CMK (cell line): ENCODE measurements at places on chromosomes 12 and 14.

GRCh38 chr12:52800259-52800917 lies 4.5 kb upstream of the KRT3 start:
- no peak for DNase-seq

- no peak for DNase-seq
Measured at GRCh38 chr12:94304566-94305061, 155.1 kb downstream of the CEP83 start.

GRCh38 chr12:69988481-69989321 lies 163.7 kb downstream of the MYRFL start:
- DNase-seq, result no peak

DNA sequence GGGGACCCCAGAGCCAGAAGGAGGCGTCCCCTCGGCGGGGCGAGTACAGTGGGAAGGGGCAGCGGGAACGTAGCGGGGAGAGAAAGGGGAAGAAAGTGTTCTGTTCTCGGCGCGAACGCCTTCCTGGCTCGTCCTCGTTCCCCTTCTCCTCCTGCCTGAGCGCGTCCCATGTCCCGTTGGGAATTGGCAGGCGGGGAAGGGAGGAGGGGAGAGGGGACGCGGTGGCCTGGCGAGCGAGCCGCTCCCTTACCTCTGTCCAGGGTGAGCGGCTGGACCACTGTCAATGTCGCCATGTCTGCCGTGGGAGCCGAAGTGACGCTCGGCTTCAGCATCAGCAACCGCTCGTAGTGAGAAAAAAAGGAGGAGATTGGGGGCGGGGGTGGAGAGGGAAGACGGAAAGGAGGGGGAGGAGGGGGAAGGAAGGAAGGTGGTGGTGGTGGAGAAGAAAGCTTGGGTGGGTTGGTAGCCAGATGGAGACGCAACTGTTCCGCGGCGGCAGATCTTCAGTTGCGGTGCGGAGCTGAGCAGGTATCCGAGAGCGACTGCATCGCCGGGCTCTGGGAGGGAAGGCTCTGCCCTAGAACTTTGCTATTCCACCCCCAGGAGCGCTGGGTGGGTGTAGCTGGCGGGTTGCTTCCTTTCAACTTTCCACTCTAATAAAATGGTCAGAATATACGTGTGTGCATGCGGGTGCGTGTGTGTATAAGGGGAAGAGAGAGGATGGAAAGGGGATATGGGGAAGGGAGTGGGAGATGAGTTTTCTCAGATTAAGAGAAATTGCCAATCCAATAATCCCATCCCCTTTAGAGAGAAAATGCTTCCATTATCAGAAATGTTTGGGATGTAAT lies at the start of gene LIN7A:
LIN7A (minus strand) TSS at position 544 of the 848 bp plus-strand sequence; CDS start at position 332, 212 bp downstream.
- no peak for DNase-seq

- DNase-seq, result no peak
Measured at GRCh38 chr14:94386085-94387031, 2.0 kb downstream of the SERPINA1 start.

DNA sequence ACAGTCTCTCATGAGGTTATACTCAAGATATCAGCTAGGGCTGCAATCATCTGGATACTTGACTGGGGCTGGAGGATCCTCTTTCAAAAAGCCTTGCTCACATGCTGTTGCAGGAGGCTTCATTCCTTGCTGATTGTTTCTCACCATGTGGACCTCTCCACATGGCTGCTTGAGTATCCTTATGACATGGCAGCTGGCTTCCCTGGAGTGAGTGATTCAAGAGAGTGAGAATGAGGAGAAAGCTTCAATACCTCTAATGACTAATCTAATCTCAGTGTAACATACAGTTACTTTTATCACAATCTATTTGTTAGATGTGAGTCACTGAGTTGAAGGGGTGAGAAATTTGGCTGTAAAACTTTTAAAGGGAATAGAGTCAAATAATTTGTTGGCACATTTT lies 14.4 kb upstream of the SDR39U1 start:
- DNase-seq, result no peak

- DNase-seq, result no peak
Measured at GRCh38 chr12:22116376-22116775, 70.4 kb downstream of the CMAS start.

DNA sequence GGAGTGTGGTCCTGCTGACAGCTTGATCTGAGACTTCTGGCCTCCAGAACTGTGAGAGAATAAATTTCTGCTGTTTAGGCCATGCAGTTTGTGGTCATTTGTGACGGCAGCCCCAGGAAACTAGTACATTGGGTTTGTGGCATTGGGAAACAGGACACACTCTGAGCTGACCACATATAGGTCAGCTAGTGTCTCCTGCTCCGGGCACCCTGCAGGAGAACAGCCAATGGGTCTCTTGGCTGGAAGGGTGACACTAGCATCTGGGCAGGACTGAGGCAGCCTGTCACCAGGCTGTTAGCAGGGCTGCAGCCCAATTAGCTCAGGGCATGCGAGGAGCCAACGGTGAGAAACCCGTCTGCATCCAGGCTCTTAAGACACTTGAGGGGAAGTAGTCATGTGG lies 83.2 kb downstream of the PITPNM2 start:
- DNase-seq, result no peak

GRCh38 chr12:90924406-90924805 lies 30.6 kb downstream of the CCER1 start:
- DNase-seq, result no peak

GRCh38 chr12:77728018-77728417 lies 102.7 kb upstream of the NAV3 start:
- DNase-seq, result no peak

GRCh38 chr12:131363393-131363792 lies 347.5 kb upstream of the SFSWAP start:
- DNase-seq, result no peak

DNA sequence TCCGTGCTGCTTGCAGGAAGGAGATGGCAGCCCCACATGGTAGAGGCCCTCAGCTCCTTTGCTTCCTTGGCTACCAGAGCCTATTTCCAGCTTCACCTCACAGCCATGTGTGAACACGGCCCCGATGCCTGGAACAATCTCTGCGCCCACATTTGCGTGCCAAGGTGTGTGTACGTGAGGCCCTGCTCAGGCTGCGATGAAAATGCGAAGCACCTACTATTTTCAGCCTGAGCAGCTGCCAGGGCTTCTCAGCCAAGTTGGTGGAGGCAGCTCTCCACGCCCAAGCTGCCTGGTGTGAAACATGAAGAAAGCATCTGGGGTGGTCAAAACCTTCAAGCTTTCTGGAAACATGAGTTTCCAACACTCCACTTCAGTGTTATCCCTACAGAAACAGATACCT lies 177.8 kb upstream of the EGLN3 start:
- DNase-seq, result no peak

GRCh38 chr12:650983-651382 lies 12.3 kb downstream of the NINJ2 start:
- no peak for DNase-seq

DNA sequence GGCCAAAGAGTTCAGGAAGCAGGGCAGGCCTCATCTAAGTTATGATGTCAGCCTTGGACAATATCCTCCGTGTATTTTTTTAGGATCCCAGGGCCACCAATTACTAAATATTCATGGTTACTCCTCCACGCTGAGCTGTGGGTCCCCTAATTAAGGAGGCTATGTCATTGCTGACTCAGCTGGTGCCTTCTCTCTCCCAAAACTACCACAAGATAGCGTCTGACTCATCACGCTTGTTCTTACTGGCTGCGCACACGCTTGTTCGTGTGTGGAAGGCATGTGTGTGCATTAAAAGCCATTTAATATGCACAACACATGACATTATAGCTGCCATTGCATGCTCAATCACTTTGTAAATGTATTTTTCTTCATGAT lies 78.3 kb downstream of the GSC start:
- no peak for DNase-seq

DNA sequence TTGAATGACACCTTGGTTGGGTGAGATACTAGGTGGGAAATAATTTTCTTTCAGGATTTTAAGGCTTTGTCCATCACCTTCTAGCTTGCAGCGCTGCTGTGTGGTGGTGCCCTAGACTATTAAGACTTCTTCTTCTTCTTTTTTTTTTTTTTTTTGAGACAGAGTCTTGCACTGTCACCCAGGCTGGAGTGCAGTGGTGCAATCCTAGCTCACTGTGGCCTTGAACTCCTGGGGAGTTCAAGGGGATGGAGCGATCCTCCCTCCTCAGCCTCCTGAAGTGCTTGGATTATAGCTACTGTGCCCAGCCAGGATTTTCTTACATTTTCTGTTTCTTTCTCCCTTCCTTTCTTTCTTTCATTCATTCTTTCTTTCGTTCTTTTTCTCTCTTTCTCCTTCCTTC lies 10.3 kb upstream of the MTA1 start:
- DNase-seq, result no peak

DNA sequence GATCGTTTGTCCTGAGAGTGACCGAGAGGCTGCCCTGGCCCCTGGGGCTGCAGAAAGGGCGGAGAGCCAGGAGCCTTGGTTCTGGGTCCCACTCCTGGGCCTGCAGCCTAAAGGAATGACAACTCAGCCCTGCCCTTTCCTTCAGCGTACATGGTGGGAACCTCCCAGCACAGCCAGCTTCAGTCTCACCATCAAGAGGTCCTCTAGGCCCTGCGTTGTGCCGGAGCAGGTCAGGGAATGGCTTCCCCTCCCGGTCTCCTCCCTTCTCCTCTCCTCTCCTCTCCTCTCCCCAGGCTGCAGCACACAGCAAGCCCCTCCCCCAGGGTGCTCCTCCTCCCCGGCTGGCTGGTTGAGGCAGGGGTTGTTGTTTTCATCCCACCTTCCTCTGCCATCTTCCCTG lies 44.6 kb upstream of the TUNAR start:
- no peak for DNase-seq

DNA sequence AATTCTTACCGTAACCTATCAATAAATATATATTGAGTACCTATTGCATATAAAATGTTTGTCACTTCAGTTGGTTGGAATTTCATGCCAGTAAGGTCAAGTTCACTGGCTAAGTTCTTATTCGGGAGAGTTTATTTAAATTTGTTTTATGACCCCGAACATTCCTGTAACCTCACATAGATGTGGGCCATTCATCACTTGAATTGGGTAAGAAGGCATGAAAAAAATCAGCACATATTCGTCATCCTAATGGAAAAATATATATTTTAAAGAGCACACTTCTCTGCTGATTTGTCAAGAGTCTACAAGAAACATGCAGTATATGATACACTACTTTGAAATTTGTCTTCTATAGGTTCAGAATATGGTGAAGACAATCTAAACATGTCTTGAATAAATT lies 263.4 kb downstream of the CCDC91 start:
- DNase-seq, result no peak

DNA sequence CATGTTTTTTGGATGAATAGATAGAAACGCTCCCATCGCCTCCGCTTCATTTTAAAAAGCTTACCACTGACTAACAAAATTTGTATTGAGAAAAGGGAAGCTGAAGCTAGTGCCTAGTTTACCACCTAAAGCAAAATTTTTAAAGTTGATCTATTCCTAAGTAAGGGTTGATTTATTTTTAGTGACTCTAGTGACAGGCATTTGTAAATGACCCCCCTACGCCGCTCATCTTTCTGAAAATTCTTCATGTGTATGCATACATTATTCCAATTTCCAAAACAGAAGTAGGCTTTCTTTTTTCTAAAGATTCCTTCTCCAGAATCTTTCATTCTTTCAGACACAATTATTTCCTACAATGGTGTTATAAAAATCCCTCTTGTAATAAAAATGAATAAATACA lies 5.4 kb downstream of the HMGA2 start:
- DNase-seq, result no peak

DNA sequence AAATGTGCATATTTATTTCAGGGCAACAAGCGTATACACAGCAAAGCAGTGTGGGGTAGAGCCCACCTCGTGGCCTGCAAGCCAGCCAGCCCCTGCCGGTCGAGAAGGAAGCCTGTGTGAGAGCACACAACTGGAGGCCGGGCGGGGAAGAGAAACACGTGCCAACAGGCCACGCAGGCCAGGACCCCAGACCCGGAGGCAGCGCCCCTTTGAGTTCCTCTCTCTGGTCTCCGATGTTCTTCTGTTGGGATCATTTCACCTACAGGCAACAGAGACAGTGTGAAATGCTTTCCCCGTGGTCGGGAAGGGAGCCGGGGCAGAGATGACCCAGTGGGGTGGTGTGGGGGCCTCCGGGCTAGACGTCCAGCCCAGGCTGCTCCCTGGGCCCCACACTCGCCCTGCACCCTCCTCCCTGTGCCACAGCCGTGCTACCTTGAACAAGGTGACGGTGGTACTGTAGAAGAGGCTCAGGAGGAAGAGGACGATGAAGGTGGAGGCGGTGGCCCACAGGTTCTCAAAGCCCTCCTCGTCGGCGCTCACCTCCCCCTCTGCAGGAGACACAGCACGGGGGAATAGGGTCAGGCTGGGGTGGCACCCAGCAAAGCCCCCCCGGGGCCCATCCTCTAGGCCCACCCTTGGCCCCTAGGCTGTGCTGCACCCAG lies 325.5 kb downstream of the TMEM121 start:
- DNase-seq, result no peak

GRCh38 chr14:73402579-73402978 lies 55.8 kb downstream of the NUMB start:
- DNase-seq, result no peak

DNA sequence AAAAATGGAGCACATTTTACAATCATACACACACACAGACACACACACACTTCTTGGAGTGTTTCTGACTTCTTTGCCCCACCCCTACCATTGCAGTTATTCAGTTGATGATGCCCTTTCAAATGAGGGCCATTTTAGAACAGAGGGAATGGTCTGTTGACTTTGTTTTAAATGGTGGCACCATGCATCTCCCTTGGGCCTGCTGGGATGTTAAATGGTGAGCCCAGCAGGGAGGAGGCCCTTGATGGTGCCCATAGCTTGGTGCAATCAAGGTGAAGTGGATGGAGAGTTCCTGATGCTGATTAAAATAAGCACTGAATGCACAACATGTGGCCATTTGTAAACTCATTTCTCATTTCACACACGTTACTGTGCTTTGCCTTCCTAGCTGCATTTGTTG lies 13.3 kb downstream of the C12orf75 start:
- DNase-seq, result no peak

DNA sequence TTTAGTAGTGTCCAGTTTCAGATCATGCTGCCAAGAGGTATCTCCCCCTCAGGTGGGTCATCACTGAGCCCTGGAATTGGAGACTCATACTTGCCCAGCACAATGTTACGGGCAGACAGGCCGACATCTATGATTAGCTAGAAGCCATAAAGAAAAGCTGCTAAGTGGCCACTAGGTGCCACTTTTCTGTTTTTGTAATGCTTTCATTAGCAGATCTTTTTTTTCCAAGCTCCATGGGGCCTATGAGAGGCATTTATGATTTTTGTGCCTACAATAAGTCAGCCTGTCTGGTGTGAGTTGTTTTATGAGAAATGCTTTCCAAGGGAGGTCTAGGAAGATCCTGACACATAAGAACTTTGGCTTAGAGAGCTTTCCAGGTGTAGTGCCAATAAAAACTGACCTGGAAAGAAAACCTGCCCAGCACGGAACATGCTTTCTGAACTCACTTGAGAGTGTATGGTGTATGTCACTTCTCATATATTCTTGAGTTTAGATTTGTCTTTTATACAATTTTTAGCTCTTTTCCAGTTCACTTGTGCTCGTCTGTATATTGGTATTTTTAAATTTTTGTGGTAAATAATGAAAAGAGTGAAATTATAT lies 21.8 kb upstream of the SMCO2 start:
- DNase-seq, result no peak

- no peak for DNase-seq
Measured at GRCh38 chr12:182381-182892, 31.5 kb downstream of the SLC6A12 start.
